ENCODE measurements at places on chromosomes 2 and 18.

DNA sequence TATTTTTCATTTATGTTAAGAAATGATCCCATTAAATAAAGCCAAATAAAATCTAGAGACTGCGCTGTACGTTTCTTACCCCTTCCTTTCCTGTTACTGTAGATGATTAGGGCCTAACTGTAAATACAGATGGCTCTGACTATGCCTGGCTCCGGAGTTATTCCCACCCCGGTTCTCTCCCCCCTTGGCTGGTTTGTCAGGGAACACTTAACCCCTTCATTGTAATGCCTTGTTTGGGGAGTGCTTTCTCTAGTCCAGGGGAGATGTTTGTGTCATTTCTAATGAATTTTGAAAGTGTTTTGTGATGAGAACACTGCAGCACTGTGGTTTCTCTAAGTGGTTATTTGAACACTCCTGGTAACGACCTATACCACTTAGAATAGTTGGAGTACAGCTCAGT is 8.8 kb downstream of the UNC50 start:
- no peak for DNase-seq

DNA sequence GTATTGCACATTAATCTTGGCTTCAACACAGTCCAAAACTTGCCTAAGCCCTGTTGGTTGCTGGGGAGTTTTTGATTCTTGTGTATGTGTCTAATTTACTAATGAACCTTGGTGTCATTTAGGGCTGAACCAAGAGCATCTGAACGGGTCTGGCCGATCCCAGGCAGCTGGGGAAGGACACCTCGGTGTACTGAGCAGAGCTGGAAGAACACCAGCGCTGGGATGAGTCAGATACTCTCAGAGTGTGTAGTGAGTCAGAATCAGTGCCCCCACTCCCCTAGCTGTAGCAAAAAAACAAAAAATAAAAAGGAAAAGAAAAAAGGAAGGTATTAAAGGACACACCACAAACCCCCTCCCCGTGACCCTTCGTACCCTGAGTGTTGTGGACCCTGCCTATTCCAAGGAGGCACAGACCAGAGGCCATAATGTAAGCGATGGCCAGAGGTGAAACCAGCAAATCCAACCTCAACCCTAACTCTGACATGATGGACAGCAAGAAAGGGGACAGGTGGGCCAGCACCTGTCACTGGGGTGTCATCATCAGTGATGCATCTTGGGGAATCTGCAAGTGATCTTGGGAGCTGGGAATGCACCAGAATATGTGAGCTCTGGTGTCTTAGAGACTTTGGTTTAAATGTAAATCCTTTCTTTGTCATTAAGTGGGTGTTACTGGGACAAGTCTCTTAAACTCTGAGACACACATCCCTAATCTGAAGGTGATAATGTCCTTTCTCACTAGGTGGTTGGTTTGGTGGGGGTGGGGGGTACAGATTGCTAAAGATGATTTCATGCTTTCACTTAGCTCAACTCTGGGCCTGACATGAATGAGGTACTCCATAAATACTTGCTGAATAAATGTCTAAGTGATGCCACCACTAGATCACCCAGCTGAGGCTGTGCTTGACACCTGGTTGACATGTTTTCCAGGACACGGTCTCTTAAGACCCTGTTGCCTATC is 34.2 kb upstream of the NCOA1 start:
- peak; percentile 18 for DNase-seq

GRCh38 chr2:38828460-38828859 is 47.3 kb downstream of the DHX57 start:
- DNase-seq: no peak

DNA sequence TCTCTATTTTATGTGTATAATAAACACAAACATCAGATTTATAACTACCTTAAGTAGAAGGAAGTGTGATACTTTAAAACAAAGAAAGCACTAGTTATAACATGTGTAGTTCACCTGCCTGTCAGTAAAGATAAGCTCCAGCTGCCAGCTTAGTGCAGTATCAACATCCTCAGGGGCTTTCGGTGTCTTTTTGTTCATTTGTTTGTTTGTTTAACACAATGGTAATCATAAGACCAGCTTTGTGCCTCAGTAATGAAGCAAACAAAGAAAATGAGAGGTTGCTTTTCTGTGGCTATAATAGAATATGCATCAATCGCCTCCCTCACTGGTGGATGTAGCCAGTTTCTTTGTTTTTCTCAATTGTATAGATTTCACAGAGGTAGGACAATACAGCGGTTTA is 1499.0 kb upstream of the TMEFF2 start:
- no peak for DNase-seq

GRCh38 chr2:39870871-39871270 is 91.8 kb upstream of the THUMPD2 start:
- no peak for DNase-seq

- no peak for DNase-seq
These were observed 115.5 kb downstream of the COL6A3 start for GRCh38 chr2:237298151-237299118.

- DNase-seq: peak; percentile 17
These were observed at the start of gene GALNT3 for GRCh38 chr2:165793779-165794535. TSS of gene GALNT3 (minus strand) at chr2:165794247. CDS start at chr2:165770700, 23,547 bp downstream.

DNA sequence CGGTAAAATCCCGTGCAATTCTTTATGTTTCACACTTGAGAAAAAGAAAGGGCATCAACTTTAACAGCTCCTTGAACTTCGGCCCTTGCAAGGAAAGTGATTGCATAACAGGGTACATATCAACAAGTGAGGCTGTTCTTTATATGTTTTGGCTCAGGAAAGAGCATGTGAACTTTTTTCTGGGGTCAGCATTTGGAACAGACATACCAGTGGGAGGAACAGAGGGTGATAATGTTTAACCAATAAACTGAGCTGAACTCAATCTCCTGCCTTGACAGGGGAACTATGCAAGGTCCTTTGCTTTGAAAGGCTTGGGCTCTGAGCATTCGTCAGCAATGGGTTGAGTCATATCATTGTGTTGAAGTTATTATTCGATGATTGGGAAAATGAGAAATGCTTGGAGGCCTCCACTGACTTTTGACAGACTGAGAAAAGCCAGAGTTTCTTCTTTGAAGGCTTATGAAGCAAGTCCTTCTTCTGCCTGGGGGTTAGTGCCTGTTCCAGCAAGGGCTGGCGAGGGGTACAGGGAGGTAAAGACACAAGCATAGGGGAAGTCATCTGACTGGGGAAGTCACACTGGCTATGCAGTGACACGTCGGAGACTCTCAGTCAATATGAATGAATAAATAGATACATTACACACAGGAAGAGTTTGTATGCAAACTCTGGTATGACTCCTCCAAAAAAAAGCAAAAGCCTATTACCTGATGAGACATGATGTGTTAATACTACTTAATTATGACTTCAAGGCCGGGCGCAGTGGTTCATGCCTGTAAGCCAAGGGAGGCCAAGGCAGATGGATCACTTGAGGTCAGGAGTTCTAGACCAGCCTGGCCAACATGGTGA is 57.2 kb downstream of the CYB5A start:
- no peak for DNase-seq

DNA sequence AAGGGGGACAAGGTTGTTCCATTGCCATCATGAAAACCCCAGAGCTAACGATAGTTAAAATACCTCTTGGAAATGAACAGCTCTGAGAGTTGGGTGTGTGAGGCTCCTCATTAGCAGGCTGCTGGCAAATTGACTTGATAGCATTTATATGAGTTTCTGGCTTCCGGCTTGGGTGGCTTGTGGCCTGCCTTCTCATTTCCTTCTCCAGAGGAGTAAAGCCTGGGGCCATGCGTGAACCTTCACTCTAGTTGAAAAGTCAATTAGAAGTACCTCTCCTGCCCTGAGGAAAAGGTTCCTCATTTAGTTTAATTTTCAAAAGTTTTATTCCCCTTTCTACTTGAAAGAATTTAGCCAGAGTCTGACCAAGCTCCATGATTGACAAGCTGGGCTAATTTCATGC is 67.1 kb downstream of the MGAT5 start:
- peak; percentile 44 for DNase-seq

GRCh38 chr2:129400826-129401225 is 578.6 kb upstream of the RAB6C start:
- DNase-seq: no peak

DNA sequence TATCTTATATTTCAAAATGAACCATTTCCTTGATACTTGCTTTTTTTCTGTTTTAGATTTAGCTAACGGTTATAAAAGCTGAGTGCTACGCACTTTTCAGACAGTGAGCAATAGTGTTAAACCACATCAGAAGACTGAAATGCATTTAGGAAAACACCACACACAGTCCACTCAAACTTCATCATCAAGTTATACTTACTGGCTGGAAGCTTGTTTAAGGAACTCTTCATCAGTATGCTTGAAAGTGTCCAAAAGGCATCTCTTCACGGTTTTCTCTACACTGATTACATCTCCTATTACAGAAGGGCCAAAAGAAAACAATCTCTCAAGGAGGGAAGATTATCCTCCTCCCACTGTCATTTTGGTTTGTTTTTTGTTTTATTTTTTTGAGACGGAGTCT is 19.7 kb downstream of the ILKAP start:
- DNase-seq: no peak

- no peak for DNase-seq
These were observed 111.2 kb downstream of the BAZ2B start for GRCh38 chr2:159505196-159505595.

DNA sequence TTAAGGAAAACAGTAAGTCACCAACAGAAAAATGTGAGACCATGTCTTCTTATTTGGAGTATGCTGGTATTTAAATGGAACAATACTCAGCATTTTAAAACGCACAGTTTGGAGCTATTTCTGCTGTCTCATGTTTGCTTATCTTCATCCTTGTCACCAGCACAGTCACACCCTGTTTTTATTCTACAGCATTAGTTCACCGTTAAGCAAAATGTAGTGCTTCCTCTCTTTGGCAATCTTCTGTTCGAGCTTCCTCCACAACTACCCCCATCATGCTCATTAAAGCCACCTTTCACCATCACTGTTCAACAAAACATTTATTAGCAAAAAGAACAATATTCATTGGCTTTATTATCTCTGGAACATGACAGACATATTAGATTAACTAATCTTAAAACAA is 64.0 kb downstream of the SLC40A1 start:
- no peak for DNase-seq

GRCh38 chr2:64910972-64911433 is 78.2 kb upstream of the SLC1A4 start:
- DNase-seq: no peak

- DNase-seq: no peak
These were observed 41.7 kb downstream of the SH3BP4 start for GRCh38 chr2:234993541-234993981.

GRCh38 chr18:70931942-70932814 is 643.3 kb downstream of the SOCS6 start:
- peak; percentile 18 for DNase-seq

DNA sequence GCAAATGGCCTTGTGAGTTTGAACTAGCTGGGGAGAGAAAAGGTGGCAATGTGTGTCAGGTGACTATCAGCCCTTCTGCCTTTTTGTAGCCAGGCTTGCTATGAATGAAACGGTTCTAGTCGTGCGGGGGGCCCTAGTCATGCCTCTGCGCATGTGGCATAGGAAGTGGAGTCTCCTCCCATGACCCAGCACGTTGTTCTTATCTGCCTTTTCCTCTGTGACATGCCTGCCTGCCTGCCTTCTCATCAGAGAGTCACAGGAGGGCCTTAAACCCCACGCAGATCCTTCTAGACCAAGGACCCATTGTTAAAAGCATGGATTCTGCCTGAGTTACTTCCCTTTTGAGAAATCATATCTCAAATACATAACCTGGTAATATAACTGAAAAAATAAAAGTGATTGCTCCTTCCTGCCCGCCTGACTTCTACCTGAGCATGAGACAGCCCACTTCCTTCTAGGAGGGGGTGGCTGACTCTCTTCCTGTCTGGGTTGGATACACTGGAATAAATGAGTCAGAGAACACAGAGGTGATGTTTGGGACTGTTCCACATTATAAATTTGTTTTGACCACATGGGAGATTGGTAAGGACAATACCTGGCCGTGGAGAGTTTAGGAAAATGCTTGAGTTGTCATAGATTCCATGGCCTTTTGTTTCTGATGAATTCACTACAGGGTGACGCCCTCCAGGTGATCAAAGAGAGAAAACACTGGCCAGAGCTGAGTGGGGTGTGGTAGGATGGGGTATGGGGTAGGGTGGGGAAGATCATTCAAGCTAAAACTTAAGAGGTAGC is 49.8 kb downstream of the FBLN7 start:
- DNase-seq: peak; percentile 78

DNA sequence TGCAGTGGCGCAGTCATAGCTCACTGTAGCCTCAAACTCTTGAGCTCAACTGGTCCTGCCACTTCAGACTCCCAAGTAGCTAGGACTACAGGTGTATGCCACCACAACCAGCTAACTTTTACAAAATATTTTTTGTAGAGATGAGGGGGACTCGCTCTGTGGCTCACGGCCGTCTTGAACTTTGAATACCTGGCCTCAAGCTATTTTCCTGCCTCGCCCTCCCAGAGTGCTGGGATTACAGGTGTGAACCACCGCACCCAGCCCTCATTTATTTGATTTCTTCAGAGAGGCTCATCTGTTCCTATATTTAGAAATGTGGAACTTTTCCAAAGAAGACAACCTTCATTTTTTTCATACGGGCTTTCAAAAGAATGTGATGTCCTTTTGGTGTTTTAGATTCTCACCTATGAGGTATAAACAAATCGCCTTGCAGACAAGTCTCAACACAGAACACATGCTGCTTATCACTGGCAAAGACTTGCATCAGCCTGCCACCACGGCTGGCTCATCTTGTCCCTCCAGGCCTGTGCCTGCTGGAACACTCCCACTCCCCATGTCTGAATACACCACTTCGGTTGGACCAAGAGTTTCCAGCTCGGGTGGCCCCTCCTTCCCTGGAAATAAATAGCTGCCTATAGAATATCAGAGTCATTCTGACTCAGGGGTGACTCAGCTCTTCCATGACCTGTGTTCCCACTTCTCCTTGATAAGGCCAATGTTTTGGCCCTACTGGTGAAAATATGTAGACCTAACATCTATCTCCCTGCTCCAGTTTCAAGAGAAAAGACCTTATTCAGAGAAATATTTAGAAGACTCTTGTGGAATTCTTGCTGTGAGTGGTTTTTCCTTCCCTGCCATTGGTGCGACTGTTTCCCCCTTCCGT is 202.6 kb downstream of the TGIF1 start:
- peak; percentile 42 for DNase-seq

GRCh38 chr18:54119524-54120019 is 104.9 kb downstream of the MBD2 start:
- peak; percentile 72 for DNase-seq

DNA sequence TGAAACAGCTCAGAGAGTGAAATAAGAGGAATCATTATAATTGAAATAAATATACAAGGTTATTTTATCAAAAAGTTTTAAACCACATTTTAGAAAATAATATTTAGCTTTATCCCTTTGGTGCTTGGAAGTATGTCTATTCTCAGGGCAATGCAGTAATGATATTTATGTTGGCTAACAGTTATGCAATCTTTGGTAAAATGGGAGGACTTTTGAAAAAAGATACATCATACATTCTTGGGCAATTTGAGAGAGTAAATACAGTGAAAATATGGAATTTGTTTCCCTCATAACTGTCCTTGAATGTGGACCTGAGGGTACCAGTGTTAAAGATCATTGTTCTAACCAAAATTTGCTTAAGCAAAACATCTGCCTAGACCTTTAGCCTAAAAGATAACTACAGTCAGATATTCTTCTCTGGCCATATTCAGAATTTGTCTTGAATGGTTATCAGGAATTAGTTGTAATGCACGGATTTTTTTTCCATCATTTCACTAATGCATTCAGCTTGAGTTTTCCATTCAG is 137.2 kb downstream of the LRRTM1 start:
- DNase-seq: no peak
